ENCODE measurements at places on chromosomes 16 and 17.

DNA sequence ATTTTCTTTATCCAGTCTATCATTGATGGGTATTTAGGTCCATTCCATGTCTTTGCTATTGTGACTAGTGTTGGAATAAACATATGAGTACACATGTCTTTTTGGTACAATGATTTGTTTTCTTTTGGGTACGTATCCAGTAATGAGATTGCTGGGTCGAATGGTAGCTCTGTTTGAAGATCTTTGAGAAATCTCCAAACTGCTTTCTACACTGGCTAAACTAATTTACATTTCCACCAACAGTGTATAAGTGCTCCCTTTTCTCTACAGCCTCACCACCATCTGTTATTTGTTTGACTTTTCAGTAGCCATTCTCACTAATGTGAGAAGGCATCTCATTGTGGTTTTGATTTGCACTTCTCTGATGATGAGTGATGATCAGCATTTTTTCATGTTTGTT lies 103.7 kb downstream of the GOSR1 start:
- DNase-seq, result no peak

DNA sequence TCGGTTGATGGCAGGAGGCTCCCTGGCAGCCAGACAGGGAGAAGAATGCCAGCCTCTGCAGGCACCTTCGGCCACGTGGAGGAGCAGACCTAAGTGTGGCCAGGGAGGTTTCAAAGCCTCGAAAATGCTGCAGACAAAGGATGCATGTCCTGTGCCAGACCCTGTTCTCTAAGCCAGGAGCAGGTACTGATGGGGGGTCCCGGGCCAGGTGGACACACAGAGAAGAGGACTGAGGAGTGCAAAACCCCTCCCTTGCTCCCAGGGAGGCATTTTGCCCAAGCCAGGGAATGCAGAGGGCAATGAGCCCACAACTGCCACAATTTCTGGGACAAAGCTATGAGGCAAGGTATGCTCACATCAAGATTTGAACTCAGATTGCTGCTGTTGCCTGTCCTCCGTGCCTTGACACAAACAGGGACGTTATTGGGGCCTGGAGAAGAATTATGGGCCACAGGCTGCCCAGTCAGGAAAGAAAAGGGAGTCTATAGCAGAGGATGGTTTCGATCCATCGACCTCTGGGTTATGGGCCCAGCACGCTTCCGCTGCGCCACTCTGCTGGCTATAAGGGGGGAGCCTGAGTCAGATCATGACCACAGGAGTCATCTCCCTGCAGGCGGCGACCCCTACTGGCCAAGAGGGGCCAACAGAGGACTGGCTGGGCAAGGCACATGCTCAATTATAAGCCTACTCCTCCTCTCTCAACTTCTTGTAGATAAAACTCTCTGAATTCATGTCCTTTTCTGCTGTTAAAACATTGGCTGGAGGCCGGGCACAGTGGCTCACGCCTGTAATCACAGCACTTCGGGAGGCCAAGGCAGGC lies 25.1 kb upstream of the FOXK2 start:
- DNase-seq, result peak; percentile 96

DNA sequence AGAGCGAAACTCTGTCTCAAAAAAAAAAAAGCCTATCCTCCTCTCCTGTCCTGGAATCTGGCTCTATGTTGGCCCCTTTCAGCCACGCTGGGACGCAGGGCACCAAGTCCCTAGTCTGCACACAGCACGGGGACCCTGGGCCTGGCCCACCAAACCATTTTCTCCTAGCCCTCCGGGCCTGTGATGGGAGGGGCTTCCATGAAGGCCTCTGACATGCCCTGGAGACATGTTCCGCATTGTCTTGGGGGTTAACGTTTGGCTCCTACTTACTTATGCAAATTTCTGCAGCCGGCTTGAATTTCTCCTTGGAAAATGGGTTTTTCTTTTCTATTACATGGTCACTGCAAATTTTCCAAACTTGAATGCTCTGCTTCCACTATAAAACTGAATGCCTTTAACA lies 12.6 kb upstream of the GPT2 start:
- DNase-seq, result no peak

- no peak for DNase-seq
Measured at GRCh38 chr16:9280069-9280466, 188.6 kb downstream of the HAPSTR1 start.
